ENCODE measurements at places on chromosomes 7 and 10. TPM values are rescaled to one million over a fixed set of nuclear protein-coding genes. Genes with fewer than 3 reads are reported as not detected.

DNA sequence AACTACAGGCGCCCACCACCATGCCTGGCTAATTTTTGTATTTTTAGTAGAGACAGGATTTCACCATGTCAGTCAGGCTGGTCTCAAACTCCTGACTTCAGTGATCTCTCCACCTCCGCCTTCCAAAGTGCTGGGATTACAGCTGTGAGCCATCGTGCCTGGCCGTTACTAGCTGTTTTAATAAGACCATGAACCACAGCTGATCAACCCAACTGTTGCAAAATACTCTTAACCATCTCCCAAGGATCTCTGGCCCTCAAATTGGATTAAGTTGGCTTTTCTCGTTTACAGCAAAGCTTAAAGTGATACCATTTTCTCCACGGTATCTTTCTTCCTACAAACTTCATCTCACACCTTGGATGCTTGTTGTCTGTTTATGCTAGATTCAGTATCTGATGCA, 18.3 kb downstream of the ZFAND2A start:
- DNase-seq = no peak

- DNase-seq = no peak
Observed at GRCh38 chr10:81403451-81403850, 471.5 kb upstream of the NRG3 start.

DNA sequence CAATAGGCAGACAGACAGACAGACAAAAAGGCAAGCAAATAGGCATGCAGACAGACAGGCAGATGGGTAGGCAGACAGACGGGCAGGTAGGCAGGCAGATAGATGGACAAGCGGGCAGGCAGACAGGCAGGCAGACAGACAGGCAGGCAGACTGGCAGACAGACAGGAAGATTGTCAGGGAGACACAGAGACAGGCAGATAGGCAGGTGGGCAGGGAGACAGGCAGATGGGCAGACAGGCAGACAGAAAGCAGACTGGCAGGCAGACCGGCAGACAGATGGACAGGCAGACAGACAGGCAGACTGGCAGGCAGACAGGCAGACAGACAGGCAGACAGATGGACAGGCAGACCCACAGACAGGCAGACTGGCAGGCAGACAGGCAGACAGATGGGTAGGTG, 70.3 kb upstream of the MYL10 start:
- DNase-seq = no peak

GRCh38 chr7:93921607-93922566, at the start of gene GNG11:
TSS of gene GNG11 (plus strand) at chr7:93921735. CDS start at chr7:93922138, 403 bp downstream.
- DNase-seq = peak; percentile 90

GRCh38 chr10:82319074-82319473, 444.1 kb downstream of the NRG3 start:
- DNase-seq = no peak

DNA sequence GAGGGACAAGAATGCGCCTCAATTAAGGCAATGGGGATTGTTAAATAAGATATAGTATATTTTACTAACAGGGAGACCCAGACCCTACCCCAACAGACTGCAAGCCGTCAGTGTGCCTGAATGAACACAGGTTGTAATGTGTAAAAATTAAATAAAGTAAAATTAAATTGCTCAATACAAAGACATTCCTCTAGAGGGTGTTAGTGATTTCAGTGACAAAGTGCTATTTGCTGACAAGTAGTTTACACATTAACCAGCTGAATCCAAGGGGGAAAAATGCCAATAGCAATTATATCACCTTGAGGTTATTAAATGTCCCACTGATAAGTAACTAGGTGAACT, 110.5 kb downstream of the EBF3 start:
- DNase-seq = no peak

Gene ITIH2
- not detected for total RNA-seq

GRCh38 chr10:72712136-72712535, 20.2 kb downstream of the MCU start:
- no peak for DNase-seq

- no peak for DNase-seq
Observed at GRCh38 chr10:44045020-44045419, 339.9 kb downstream of the CXCL12 start.

Gene FAM237B
- total RNA-seq = not detected
